Activated CD8-positive, alpha-beta memory T cell treated with anti-CD3 and anti-CD28 coated beads for 4 hours (primary cell): ENCODE measurements at places on chromosomes 2 and 18.

DNA sequence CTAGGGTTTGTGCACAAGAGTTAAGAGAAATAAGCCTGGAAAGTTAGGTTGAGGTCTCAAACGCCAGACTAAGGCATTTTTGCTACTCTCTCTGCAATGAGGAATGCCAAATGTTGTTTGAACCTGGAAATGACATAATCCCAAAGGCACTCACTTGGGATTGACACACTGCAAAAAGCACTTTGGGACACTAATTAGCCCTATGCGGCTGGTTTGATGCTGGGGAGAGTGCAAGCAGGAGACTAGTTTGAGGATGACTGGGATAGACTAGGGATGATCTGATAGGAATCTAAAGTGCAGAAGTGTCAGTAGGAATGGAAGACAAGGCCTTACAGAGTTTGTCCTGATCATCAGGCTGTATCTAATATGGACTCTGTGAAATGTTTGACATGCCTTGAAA lies 469.0 kb downstream of the SLC4A3 start:
- DNase-seq: no peak

GRCh38 chr2:61318553-61318952 lies 152.3 kb downstream of the USP34 start:
- DNase-seq: no peak

DNA sequence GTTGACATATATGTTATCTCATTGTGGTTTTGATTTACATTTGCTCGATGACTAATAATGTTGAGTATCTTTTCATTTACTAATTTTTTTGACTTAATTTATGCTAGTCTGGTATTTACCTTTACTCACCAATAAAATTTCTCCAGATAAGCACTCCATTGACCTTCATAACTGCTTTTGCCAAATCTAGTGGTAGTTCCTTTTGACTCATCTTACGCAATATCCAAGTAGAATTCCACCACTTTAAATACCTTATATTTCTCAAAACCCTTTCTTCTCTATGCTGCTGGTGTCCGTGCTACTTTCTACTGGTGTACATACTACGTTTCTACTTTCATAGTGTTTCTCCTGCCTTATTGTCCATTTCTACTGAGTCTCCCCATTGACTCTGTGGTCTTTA lies 407.6 kb upstream of the SPHKAP start:
- no peak for DNase-seq

DNA sequence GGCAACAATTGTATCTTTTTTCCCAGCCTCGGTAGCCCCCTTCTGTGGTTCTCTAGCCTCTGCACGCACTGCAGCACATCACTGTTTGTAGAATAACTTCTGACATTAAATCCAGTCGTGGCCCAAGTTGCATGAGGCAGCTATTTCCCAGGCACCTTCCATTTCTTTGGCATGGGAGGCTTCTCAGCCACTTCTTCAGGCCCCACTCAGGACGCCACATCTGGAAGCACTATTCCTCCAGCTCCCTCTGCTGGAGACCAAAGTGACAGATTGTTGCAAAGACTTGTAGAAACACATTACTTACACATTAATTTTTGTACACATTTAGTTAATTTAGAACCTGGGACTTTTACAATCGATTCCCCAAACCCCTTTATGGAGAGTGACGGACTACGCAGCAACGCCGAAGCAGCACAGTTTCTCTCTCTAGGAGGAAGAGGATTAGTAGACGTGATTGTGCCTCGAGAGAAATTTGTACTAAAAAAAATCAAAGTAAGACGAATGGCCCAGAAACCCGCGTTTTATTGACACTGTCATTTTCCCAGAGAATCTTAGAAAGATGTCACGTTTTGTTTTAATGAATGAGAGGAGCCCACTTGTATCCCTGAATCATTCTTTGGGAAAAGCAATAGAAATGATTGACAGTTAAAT lies 57.8 kb upstream of the RGPD5 start:
- no peak for DNase-seq

DNA sequence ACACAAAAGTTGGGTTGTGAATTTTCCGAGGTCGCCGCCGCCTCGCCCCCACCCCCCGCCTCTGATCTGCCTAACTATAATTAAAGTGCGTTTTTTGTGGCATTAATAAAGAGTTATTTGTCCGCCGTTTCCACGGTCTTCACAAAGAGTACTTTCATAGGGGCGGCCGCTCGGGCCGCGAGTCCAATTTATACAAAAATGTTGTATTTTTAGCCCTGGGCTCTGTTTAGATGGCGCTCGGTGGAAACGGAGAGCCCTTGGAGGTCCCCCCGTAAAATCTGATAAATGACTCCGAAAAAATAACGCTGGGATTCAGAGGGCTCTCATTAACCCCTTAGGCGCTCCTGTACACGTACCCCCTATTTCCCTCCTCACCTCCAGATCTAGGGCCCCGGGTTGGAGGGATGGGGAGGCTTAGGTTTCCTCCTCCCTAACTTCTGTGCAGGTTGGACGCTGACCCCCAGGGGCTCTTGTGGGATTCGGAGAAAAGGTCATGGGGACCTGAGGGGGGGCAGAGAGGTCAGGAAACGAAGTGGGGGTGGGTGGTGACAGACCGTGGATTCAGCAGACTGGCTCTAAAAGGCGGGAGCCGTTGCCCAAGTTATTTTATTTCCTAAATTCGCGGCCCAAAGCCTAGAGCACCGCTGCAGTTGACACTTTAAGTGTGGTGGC lies 1.9 kb downstream of the CYP26B1 start:
- no peak for DNase-seq

DNA sequence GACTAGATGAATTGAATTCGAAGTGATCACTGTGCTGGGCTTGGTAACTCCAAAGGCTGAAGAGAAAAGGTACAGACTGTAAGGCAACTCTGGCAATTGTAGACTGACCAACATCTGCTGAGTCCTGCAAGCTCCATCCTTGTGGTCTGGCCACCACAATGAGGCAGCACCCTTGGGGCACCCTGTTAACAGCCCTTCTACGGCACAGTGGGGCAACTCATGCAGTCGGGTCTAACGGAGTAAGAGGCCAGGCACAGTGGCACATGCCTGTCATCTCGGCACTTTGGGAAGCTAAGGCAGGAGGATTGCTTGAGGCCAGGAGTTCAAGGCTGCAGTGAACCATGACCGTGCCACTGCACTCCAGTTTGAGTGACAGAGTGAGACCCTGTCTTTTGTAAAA lies 126.8 kb downstream of the ZAP70 start:
- no peak for DNase-seq

DNA sequence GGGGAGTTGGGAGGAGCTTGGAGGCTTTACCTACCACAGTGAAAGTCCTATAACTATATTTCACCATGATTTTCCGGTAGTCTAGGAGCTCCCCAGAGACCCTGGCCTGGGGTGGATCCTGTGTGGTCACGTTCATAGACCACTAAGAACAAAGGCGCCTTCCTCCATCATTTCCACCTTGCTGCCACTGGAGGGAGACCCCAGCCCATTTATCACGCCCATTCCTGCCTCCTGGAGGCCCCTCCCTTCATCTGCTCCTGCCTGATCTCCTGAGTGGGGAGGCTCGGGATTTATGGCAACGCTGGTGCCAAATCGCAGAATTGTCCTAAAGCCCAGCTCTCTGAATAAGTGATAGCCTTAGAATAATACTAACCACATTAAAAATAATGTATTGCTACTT lies 507.6 kb upstream of the SPHKAP start:
- no peak for DNase-seq

DNA sequence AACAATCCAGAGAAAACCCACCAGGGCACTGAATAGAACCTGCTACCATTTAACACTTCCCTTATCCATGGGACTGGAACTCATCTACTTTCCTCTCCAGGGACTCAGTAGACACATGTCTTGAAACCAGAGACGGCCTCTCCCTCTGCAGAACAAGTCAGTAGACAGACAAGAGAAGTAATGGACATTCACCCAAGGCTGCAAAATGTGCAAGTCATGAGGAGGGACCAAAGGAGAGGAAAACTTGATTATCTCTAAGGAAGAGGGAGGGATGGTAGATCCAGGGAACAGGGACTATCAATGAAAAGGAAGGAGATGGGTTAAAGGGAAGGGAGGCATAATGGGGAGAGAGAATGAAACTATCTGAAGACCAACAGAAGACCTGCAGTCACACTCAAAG lies 5.3 kb upstream of the TTC39C start:
- DNase-seq: no peak

DNA sequence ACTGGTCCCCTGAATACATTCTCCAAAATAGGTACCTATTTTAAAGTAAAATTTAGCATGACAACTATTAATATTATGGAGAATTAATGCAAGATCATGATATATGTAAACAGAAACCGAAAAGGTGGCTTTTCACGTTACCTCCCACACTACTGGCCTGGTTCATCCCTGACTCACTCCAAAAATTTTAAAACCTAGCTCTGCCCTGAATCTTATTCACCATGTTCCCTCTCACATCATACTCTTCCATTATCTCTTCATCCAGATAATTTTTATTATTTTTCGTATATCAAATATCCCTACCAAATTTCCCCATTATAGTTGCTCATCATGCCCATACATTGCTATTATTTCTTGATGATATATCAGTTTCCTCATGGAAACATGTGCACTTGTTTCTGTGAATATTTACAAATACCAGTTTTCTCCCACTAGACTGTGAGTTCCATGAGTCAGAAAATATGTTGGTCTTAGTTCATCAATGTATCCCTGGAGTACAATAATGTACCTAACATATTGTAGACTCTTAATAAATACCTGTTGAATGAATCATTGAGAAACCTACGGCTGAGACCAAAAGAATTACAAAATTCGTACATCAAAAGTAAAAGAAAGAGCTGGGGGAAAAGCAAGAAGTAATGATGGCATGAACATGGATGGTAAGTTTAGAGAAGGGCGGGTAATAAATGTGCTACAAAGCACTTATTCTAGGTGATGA lies 360.1 kb upstream of the CHAC2 start:
- DNase-seq: no peak

- no peak for DNase-seq
These were observed 868 bp upstream of the PKDCC start for GRCh38 chr2:42046819-42047487.

GRCh38 chr2:236636261-236636660 lies 66.6 kb downstream of the ACKR3 start:
- DNase-seq: no peak

DNA sequence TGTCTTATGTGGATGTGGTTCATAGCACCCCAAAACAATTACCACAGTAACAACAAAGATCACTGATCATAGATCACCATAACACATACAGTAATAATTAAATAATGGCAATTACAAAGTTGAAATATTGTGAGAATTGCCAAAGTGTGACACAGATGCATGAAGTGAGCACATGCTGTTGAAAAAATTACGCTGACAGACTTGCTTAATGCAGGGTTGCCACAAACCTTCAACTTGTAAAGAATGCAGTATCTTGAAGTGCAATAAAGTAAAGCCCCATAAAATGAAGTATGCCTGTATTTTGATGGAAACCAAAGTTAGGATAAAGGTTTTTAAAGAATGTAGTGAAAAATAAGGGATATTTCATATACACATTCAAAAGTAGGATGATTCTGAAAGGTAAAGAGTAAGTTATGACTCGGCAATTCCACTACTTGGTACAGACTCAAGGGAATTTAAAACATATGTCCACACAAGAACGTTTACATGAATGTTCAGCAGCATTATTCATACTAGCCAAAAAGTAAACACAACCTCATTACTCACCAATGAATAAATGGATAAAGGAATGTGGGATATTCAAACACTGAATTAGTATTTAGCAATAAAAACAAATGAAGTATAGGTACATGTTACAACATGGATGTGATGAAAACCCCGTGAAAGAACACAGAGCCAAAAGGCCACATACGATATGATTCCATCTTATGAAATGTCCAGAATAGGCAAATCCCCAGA lies 61.6 kb downstream of the SCN9A start:
- DNase-seq: no peak

GRCh38 chr2:83851066-83851465 lies 608.0 kb downstream of the SUCLG1 start:
- no peak for DNase-seq

DNA sequence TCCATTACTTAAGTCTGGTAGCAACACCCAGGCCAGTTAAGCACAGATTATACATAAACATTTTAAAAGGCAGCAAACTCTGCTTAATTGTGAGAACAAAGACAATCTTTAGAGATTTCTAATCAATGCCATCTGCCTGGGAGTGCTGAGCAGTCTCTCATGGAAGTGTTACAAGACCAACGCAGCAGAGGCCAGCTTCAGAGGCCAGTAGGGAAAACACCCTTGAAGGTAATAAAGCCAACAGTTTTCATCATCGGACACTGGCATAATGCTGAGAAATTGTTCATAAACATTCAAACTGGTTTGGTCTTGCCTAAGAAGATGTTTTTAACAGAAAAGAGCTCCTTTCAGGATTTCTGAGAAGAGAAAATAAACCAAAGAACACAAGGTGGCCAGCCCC lies 35.0 kb downstream of the EPB41L3 start:
- DNase-seq: no peak

GRCh38 chr2:106356291-106356690 lies 111.9 kb downstream of the RGPD3 start:
- DNase-seq: no peak

DNA sequence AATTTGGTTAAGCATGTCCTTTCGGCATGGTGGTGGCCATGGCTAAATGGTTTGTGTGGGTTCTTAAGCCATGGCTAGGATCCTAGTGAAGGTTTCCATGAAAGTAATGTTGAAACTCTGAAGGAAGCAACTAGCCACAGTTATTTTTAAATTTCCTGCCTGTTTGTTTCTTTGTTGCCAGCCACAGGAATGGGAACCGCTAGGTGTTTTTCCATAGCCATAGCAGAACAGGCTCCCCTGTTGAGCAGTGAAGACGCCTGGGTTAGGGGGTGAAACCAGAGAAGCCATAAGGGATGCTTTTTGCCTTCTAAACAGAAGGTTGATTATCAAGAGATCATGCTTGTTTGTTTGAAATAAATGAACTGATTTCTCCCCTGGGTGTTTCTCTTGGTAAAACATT lies 60.1 kb upstream of the CHMP1B start:
- no peak for DNase-seq

DNA sequence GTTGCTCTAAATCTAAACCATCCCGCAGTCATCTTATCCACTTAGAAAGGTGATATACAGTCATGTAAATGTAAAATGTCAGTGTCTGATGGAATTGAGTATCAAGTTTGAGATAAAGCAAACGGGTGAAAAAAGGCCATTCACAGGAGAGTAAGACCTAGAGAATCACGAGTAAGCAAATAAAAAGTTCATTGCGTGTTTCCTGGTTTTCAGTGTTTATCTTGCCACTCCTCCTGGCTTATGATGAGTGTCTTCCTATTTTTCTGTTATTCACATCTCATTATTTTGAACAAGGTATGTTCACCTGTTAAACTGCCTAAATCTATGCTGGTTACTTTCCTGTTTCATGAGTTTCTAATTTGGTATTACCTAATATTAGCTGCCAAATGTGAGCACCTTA lies 68.8 kb downstream of the ITGA4 start:
- DNase-seq: no peak

DNA sequence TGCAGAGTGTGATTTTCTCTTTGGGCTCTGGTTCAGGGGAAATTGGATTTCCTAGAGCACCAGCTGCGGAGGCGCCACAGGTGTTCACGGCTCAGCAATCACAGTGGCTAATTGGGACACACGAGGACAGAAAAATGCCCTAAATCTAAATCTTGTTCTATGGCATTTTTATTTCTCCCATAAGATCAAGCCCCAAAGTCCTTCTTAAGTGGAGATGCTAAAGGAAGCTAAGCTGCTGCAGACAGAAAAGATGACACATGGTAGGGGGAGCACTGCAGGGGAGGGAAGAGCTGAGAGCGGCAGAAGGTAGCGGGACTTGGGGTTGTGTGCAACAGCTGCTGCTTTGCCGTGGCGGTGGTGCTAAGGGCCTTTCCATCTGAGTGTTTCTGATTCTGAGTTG lies 280.6 kb downstream of the MYT1L start:
- no peak for DNase-seq
